ENCODE measurements at places on chromosomes 3 and 15.

DNA sequence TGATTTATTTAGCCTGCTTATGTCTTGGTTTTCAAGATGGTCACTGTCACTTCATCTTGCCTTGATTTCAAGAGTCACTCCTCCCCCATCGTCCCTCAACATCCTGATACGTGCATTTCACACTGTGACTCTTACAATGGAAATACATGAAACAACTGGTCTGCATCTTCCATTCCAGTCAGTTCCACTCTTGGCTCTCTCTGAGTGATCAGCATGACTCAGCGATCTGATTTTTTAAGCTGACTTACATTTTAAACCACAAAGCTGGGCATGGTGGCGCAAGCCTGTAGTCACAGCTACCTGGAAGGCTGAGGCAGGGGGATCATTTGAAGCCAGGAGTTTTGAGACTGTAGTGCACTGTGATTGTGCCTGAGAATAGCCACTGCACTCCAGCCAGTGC is 271.2 kb upstream of the ROPN1 start:
- DNase-seq = no peak

DNA sequence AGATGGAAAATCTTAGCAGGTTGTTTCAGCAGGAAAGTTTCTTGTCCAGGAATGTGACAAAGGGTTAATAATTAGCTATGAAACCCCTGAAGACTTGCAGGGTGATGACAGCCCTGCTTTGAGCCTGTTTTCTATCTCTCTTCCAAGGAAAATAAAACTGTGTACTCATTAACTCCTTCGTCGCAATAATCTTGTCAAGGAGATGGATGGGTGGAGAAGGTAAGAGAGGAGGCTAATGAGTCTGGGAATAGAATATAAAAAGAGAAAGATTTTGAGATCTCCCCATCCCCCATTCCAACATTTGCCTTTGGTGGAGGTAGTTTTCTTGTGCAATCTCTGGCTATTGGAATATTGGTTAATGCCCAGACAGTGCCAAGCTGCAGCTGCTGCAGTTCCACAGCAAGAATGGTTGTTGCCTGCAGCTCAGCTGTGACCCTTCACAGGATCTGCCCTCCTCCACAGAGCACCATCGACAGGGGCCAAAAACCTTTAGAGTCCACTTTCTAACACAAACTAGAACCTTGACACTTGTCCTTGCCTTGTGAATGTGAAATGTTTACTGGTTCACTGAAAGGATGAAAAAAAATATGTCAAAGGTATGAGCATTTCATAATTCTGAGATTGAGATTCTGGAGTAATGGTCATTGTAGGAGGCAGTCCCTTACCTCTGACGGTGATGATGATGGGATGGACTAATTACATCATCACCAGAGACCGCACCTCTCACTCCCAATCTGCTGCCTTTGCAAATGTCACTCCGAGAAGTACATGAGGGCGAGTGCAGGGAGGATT is 4.2 kb upstream of the LRIG1 start:
- no peak for DNase-seq

DNA sequence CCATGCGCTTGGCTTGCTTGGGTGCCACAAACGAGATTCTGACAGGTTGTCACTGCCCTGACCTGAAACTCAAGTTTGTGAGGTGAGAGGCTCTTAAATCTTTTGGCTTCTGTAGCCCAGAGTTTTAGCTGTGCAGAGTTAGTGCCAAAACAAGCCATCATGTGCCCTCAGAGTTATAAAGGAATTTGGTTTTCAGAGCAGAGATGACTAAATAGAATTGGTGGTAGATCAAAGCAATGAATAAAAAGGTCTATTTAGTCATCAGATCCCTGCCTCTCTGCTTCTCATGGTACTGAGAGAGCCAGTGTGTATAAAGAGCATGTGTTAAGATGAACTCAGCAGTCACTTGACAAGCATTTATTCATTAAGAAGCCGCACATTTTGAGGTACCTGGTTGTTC is 207.5 kb upstream of the DPH6 start:
- DNase-seq = no peak

GRCh38 chr3:108322352-108322751 is 26.0 kb downstream of the HHLA2 start:
- no peak for DNase-seq

GRCh38 chr15:67823314-67824196 is 1.8 kb upstream of the SKOR1 start:
- no peak for DNase-seq

GRCh38 chr3:151584566-151584965 is 123.7 kb upstream of the IGSF10 start:
- DNase-seq = no peak

GRCh38 chr3:52237657-52238172 is 1.2 kb downstream of the TWF2 start:
- DNase-seq = peak; percentile 54

DNA sequence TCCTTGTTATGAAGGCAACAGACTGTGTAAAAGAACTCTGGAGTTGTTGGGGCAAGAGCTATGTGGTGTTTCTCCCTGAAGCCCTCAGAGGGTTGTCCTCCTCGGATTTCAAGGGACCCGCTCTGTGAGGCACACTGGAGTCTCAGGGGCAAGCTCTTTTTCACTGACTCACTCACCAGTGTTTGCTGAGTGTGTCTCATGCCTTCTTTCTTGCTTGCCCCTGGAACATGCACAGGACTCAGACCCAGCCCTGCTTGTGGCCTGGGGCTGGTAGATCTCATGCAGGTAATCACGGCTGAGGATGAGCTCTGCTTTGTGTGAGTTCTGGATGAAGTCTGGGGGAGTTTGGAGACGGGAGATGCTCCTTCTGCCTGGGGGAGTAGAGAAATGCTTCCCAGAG is 93.7 kb downstream of the CACNA1D start:
- DNase-seq = no peak

DNA sequence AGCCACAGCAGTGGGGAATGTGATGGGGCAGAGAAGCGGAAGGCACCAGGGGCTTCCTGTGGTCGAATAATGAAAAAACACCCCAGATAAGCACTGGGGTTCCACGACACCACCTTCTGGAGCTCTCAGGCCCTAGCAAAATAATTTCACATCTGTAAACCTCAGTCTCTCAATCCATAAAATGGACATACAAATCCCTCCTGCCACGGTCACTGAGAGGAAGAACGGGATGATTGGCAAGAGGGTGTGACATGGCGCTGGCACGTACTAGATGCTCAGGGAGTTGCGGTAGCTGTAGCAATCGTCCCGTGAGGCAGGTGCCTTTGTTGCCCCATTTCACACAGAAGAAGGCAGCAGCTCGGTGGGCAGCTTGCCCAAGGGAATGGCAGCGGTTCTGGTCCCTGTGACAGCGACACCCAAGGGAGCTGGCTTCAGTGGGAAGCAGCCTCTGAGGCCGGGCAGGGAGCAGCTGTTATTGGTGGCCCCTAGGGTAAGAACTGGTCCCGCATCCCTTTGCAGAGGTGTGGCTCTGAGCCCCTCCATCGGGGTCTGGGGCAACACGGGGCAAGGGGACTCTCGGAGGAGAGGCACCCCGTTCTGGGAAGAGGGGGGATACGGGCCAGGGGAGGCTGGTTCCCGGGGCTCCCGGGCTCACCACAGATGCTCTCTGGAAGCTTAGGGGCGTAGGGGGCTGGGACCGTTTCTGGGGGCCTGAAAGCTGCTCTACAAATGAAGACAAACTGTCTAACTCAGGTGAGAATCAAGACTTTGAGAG is 114.0 kb upstream of the ALDH1A3 start:
- no peak for DNase-seq

DNA sequence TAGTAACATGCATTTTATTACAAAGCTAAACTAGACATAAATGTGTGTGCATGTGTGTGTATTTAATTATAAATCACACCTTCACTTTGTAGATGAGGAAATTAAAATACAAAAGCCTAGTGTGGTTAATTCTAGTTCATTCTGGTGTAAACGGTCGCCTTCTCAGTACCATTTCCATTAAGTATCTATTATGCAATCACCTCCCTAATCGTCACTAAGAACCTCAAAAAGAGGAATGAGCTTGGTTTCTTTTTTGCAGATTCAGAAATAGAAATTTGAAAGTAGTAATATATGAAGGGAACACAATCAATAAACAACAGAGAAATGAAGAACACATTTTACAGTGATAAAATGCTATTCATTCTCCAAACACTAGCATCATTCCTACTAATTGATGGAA is 233.2 kb downstream of the ZBBX start:
- no peak for DNase-seq

DNA sequence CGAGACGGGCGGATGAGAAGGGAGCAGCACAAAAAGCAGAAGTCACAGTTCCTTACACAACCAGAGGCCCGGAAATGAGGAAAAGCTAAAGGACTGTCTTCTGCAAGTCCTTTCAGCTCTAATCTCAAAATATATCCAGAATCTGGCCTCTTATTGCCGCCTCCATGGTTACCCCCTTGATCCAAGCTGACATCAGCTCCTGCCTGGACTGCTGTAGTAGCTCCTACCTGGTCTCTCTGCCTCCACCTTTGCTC is 324.0 kb upstream of the ROPN1 start:
- DNase-seq = no peak

DNA sequence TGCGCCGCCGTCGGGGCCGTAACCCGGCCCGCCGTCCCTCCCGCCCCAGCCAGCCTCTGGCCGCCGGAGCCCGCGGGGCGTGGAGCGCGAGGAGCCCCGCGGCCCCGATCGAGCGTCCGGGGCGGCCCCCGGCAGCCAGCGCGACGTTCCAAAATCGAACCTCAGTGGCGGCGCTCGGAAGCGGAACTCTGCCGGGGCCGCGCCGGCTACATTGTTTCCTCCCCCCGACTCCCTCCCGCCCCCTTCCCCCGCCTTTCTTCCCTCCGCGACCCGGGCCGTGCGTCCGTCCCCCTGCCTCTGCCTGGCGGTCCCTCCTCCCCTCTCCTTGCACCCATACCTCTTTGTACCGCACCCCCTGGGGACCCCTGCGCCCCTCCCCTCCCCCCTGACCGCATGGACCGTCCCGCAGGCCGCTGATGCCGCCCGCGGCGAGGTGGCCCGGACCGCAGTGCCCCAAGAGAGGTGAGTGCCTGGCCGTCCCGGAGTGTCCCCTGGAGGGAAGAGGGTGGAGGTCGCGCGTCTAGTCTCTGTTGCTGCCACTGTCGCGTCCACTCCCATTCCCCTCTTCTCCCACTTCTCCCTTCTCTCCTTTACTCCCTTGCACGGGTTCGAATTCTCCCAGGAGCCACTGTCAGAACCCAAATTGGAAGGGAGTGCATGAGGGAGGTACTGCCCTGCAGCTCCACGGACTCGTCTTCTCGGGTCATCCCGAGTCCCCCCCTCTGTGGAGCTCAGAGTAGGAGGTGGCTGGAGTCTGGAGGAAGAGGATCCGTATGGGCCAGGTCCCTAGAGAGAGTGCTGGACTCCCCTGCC is 585 bp downstream of the CSK start:
- DNase-seq = no peak

DNA sequence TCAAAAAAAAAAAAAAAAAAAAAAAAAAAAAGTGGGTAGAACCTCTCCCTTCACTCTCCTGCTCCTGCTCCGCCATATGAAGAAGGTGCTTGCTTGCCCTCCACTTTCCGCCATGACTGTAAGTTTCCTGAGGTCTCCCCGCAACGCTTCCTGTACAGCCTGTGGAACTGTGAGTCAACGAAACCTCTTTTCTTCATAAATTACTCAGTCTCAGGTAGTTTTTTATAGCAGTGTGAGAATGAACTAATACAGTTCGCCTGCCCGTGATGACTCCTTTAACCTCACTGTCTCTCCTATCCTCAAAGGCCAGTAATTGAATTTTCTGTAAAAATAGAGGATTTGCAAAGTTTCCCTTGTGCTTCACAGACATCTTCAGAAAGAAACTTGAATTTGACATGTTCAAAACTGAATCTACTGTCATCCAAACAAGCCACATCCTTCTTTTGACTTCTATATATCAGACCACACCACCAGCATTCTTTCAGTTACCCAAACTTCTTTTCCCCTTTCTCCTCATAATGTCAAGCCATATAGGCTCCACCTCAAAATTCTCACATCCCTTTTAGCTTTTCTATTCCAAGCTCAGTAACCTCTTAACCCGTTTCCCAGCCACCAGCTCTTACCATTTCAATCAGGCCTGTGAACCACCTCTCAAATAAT is 44.3 kb downstream of the P2RY1 start:
- DNase-seq = no peak

DNA sequence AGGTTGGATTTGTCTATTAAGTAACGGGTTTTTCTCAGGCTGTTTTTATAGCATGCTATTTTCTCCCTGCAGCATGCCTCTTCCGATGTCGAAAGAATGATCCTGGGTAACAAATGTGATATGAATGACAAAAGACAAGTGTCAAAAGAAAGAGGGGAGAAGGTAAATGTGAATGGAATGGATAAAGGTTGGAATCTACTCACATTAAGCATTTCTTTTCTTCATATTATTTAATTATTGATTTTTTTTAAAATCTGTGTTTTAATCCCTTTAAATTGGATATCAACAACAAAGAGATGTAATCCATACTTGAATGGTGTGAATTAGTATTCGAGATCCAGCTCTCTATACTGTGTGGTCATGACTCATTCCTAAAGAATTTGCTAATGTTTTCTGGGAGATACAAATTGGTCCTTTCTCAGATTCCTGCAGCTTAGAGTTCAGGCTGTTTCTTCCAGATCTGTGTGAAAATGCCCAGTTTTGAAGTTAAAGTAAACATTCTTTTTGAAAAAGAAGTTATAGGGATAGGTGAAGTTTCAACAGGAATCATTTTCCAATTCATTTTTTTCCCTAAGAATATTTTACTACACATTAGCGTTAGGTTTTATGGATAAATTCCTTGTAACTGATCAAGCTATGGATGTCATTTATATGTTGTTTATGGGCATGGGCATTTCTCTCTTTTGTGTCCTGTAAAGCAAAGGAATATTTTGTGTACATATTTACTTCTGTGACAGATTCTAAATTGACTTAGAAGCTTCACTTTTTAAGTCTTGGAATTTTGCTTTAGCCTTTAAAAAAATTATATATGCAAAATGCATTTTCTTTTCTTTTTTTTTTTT is 20.8 kb upstream of the APH1B start:
- no peak for DNase-seq

GRCh38 chr3:107634099-107634489 is 111.3 kb downstream of the BBX start:
- no peak for DNase-seq

GRCh38 chr15:29708519-29708918 is 113.7 kb downstream of the TJP1 start:
- no peak for DNase-seq

DNA sequence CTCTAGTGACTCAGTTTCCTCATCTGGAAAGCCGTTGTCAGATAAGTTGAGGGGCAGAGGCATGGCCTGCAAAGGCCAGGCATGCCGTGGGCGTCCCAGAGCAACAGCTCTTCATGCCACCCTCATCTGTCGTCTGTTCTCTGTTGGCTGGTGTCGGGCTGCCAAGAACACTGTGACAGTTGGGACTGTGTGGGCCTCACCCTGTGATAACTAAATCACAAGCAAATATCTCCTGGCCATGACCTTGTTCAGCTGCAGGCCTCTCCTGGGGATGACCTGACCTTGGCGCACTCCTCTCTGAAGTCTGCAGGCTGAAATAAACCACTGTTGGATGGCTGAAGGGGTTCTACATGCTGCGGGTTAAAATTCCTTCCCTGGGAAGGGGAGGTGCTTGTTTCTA is 145.9 kb downstream of the SHQ1 start:
- no peak for DNase-seq

Measured in DMS 273 treated with DMSO at 0.1 percent for 48 hours (cell line).